ENCODE measurements at places on chromosomes 4 and X.

DNA sequence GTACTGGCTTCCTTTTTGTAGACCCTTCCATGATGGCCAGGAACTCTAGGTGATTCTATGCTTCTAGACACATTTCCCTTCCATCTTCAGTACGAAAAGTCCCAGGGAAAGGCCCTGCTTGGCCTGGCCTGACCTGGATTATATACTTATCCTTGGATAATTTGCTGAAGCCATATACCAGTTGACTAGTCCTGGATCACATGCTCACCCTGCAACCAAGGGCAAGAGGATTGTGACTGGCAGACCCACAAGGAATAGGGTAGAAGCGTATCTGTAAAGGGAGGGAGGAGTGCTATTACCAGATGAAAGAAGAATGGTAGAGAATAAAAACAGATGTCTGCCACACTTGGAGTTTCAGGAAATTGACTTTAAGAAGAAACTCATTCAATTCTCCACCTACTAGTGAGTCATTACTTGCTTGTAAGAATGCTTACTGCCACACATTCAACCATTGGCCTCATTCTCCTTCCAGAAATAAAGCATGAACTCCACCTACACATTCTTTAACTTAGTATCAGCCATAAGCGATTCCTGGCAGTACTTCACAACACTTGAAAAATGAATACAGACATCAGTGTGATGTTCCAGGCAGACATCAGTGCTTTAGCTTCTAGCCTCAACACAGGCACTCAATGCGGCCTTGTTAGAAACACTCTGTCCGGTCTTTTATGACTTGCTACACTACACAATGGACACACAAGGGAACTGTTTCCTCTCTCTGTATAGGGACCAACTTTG is 141.8 kb downstream of the CBR4 start:
- peak; percentile 90 for DNase-seq

DNA sequence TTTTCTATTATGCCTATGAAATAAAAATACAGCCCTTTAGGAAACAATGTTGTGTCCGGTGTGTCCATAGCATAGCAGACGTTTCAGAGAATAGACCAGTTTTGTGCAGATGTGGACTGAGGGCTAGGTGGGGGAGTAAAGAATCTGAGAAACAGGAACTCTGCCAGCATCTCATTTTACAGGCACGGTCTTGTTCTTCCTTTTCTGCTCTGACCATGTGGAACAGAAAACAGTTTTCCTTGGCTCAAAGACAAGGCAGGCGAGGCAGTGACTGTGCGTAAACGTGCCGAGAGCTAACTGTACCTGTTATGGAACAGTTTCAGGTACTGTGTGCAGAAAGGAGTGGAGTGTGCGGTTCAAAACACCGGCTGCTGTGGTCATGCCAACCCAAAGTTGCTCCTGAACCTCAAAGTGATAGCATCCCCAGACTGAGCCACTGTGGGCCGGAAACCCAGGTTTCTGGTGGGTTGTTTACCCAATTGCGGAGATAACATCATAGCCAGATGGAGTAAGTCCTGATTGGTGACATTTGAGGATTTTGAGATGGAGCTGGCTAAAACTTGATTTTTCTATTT is 20.2 kb downstream of the CNGA2 start:
- DNase-seq, result peak; percentile 53

DNA sequence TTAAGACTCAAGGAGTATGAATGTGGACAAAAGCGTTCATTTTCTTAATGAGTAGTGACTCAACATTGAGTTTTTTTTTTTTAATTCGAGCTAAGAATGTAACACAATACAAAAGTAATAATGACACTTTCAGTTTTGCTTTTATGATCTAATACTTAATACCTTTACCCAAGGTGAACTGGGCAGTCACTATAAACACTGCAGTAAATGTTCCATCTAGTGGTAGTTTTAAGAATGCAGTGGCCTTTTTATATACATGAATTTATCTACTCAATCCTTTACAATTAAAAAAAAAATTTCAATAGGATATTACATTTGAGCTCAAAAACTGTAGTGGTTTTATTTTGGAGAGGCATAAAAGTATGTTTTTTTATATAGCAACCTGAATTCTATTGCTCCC is 33.9 kb downstream of the PDK3 start:
- DNase-seq, result peak; percentile 17

DNA sequence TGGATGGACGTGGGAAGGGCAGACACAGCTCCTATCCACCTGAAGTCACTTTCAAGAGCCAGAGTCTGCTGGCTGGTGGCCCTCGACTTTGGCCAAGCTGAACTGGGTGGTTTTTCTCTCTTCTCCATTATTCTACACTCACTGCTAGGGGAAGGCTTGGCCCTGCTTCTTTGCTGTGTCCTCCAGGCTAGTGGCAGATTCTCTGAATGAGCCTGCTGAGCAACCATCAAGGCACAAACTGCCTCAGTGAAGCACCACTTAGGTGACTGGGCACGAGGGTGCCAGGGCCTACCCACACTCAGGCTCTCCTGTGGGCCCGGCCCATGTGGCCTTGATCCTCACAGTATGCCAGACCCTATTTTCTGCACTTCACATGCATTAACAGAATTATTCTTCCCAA is 92.0 kb downstream of the PJA1 start:
- DNase-seq, result no peak
